Activated effector memory CD4-positive, alpha-beta T cell treated with anti-CD3 and anti-CD28 coated beads, Interleukin-2, amount 50 U/mL, for 16 hours (primary cell): ENCODE measurements at places on chromosomes 1 and 21.

DNA sequence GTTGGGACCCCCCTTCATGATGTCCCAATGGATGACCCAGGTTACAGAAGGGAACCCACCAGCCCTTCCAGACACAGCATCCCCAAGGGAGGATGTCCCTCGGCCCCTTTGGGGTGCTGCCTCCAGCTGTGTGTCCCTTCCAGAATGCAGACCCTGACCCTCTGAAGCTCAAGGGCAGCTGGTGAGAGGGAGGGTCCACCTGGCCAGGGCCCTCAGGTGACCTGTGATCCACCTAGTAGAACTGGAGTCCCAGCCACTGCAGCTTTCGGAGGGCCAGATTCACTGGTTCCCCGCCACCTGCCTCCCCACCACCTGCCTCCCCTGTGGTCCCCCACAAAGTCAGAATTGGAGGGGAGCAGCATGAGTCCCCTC lies 9.6 kb upstream of the TFF1 start:
- DNase-seq: no peak

- DNase-seq: no peak
These were observed 1.9 kb downstream of the TRMT13 start for GRCh38 chr1:100134872-100135271.

- no peak for DNase-seq
These were observed 20.1 kb downstream of the MGST3 start for GRCh38 chr1:165650981-165651625.

- no peak for DNase-seq
These were observed 51.8 kb downstream of the LACTBL1 start for GRCh38 chr1:22920734-22921451.

DNA sequence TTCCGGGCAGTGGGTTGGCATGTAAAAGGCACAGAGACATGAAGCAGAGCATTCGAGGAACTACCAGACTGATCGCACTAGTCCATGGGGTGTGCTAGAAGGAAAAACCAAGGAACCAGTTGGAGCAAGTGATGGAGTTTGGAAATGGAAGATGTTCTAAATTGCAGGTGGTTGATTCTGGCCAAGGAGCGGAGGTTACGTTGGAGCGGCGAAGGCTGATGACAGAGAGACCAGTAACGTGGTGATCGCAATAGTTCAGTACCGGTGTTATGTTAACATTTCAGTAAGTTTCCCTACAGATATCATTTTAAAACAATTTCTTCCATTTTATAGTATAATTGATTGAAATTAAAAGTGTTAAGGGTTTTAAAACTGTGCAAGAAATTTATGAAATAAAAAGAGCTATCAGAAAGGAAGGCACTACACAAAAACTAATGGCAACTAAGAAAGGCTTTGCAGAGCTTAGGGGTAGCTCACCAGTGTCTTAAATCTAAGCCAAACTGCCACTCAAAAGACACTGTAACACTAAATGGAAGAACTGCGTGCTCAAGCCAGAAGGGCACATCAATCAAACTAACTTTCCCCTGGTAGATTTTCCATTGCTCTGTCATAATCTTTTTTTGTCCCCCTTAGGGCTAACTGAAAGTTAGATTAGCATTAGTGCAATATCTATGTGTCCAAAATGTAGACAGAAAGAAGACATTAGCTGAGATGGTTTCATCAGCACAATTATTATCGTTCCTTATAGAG lies 11.3 kb upstream of the HEATR1 start:
- DNase-seq: no peak

- no peak for DNase-seq
These were observed 49.1 kb downstream of the ERI3 start for GRCh38 chr1:44305962-44306422.

GRCh38 chr1:62314454-62315350 lies 4.5 kb downstream of the KANK4 start:
- DNase-seq: no peak

GRCh38 chr21:45525153-45525909 lies 16.9 kb downstream of the SLC19A1 start:
- peak; percentile 55 for DNase-seq

DNA sequence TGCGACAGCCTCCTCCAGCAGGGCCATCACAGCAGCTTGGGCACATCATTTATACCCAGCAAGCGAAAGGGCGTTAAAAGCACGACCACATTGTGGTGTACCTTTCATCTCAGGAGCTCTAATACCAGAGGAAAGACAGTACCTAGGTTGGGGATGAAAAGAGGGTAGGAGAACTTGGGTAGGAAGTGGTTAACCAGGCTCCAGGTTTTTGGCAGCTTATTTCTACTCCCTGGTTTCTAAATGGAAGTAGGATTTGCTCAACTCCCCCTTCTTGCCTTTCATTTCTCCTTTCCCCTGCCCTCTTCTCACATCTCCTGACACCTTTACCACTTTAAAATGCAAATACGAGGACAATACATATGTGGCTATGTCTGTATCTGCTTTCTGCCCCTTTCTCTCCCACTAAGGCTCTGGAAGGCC lies 30.2 kb downstream of the FAM177B start:
- no peak for DNase-seq

GRCh38 chr1:180029524-180030135 lies 75.0 kb downstream of the CEP350 start:
- no peak for DNase-seq

- DNase-seq: no peak
These were observed 73.4 kb upstream of the SERTAD4 start for GRCh38 chr1:210159211-210159610.

DNA sequence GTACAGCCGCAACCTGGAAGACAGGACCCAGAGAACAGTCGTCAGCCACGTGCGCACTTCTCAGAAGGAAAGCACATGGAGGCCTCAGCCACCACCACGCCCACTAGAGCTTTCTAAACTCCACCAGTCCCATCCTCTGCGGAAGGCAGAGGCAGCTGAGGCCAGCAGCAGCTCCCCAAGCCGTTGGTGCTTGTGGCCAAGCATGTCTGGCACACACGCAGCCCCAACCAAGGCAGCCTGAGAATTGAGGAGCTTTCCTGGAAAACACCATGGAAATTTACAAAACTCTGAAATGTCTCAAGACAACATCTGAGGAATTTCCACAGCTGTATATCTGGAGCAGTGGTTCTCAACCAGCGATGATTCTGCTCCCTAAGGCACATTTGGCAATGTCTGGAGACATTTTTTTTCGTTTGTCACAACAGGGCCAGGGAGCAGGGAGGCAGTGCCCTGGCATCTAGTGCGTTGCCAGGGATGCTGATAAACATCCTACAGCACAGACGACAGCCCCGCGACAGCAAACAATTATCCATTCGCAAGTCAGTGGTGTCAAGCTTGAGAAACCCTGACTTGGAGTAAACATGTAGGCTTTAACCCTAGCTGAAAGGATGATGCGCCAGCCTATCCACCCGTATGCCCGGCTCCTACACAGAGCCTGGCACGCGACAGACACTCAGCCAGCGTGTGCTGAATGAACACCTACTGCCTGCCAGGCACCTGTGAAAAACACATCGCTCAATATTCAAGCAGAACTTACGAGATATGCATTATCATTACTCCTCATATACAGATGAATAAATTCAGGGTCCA lies 24.7 kb downstream of the NPHP4 start:
- DNase-seq: peak; percentile 12

DNA sequence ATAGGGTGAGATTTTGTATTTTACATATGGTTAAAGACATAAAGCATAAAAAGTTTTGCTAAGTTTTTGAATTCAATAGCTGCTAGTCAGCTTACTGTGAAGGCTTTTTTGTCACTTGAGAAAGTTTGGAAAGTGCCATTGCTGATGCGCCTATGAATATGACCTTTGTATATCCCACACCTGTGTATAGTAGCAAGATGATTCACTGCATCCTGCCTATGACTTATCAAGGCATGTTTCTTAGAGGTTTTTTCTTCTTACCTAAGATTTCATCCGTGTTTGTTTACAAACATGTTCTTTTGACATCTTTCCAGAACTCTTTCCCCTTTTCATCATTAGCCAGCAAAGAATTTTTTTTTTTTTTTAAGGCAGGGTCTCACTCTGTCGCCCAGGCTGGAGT lies 51.5 kb downstream of the PRKAA2 start:
- no peak for DNase-seq
